ENCODE measurements at places on chromosomes 2 and 18. TPM values are rescaled to one million over a fixed set of nuclear protein-coding genes. Genes with fewer than 3 reads are reported as not detected.
A peak's percentile ranks its signal among the peaks of the same experiment; 100 is the strongest.

STRN gene
- 13.4 TPM for total RNA-seq

GRCh38 chr2:69164061-69164778, 151.2 kb downstream of the ANTXR1 start:
- H3K36me3 ChIP-seq, result no peaks in the 10 kb centered on the region
- no peaks in the 10 kb centered on the region for H3K27me3 ChIP-seq
- peak; percentile 96 for DNase-seq
- H3K4me1 ChIP-seq, result peaks cover 22% of the 10 kb centered on the region
- no peak overlapping the region for H3K4me3 ChIP-seq

DNA sequence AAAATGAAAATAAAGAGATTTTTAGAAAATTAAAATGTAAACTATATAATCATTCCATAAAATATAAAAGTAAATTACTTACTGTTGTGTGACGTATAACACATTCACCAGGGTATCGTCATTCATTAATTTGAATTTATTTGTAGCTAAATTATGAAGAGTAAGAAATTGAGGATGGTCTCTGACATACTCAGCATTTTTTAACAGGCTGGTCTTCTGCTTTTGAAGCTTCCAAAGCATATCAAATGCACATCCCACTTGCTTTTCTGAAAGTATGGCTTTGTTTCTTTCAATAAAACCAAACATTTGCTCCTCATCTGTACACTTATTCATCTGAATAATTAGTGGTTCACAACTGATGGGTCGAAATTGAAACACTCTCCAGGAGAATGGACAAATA, 2.1 kb downstream of the FASTKD1 start:
- no peak for DNase-seq
- H3K36me3 ChIP-seq, result no peaks in the 10 kb centered on the region
- H3K4me1 ChIP-seq, result no peaks in the 10 kb centered on the region
- H3K27me3 ChIP-seq, result no peaks in the 10 kb centered on the region
- H3K4me3 ChIP-seq, result no peak overlapping the region

- no peaks in the 10 kb centered on the region for H3K27me3 ChIP-seq
- peak overlapping the region; percentile 90 for H3K27ac ChIP-seq
- peaks cover 28% of the 10 kb centered on the region for H3K4me1 ChIP-seq
- H3K36me3 ChIP-seq, result peaks cover 2% of the 10 kb centered on the region
- peak; percentile 100 for DNase-seq
Observed at GRCh38 chr2:230793572-230794359, 71.0 kb upstream of the ITM2C start.

DNA sequence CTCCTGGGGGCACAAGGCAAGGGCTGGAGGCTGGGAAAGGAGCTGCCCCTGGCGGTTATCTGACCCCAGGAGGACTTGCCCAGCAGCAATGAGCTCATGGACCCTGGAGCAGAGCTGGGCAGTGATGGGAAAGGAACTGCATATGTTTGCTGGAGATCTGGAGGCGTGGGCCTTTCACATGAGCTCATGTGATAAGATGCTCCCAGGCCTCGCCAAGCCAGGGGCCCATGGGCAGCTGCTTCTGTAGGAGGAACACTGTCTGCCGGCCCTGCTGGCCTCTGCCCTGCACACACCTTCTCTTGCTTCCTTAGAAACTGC, 9.0 kb upstream of the NPPC start:
- no peak overlapping the region for H3K27ac ChIP-seq
- no peak for DNase-seq
- H3K4me3 ChIP-seq, result no peak overlapping the region
- H3K4me1 ChIP-seq, result no peaks in the 10 kb centered on the region
- H3K27me3 ChIP-seq, result peaks cover 13% of the 10 kb centered on the region
- no peaks in the 10 kb centered on the region for H3K36me3 ChIP-seq

DNA sequence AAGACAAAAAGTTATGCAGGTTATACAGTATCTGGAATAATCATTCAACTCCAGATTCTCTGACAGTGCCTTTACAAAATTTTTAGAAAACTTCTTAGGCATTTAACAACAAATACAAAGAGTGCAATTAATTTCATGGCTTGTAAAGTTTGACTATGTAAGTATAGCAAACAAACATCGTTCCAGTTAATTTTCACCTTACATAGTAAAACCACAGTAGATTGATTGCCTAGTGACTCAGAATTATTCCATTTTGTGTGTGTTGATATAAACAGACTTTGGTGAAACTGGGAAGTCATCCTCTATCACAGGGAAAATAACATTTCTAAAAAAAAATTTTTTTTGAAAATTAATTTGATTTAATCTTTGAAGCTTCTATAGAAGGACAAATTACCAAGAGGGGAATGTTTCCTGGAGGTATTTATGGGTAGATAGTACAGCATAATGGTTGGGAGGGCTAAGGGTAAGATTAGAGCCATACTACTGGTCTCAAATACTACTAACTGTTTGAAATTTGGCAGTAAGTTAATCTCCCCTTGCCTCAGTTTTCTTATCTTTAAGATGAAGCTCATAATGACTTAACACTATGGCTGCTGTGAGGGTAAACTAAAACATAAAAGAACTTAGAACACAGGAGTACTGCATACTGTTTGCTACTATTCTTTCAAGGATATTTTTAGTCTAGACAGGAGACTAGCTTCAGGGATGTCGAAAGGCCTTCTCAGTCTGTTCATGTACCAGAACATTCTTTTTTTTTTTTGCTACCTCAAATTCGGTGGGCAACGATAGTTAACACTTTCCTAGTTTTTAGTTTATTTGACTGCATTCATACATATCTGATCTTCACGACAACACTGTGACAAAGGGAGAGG, 19.6 kb downstream of the NDUFAF7 start:
- H3K27me3 ChIP-seq, result no peaks in the 10 kb centered on the region
- no peak for DNase-seq
- no peak overlapping the region for H3K4me3 ChIP-seq
- H3K36me3 ChIP-seq, result peaks cover 7% of the 10 kb centered on the region

DNA sequence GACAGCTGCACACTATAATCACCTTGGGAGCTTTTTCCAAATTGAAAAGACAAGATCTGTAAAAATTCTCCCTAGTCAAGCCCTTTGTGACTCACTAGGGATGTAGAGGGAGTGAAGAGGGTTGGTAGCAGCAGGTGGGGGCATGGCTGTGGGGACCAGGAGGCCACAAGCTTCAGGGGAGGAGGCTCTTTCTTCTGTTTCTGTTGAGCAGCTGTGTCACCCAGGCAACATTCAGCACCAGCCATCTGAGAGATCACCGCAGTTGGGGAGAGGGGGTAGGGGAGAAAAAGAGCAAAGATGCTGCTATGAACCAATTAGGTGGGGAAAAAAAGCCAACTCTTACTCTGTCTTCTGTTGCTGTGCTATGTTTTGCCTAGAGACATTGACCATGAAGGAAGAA, 352.3 kb upstream of the MEIS1 start:
- H3K27me3 ChIP-seq, result no peaks in the 10 kb centered on the region
- no peaks in the 10 kb centered on the region for H3K36me3 ChIP-seq
- H3K4me3 ChIP-seq, result no peak overlapping the region
- H3K27ac ChIP-seq, result no peak overlapping the region
- no peak for DNase-seq

- no peak overlapping the region for H3K4me3 ChIP-seq
- DNase-seq, result no peak
- no peak overlapping the region for H3K27ac ChIP-seq
- no peaks in the 10 kb centered on the region for H3K36me3 ChIP-seq
- H3K4me1 ChIP-seq, result no peaks in the 10 kb centered on the region
Observed at GRCh38 chr18:78303519-78304191, 676.0 kb upstream of the SALL3 start.

PSME4 gene
- 26.8 TPM for total RNA-seq

GRCh38 chr2:241147336-241147735, 1.9 kb downstream of the PASK start:
- H3K4me1 ChIP-seq, result peaks cover 13% of the 10 kb centered on the region
- DNase-seq, result no peak
- no peaks in the 10 kb centered on the region for H3K27me3 ChIP-seq
- no peak overlapping the region for H3K4me3 ChIP-seq
- no peaks in the 10 kb centered on the region for H3K36me3 ChIP-seq
